ENCODE measurements at places on chromosomes 16 and 17. TPM values are rescaled to one million over a fixed set of nuclear protein-coding genes. Genes with fewer than 3 reads are reported as not detected.

DNA sequence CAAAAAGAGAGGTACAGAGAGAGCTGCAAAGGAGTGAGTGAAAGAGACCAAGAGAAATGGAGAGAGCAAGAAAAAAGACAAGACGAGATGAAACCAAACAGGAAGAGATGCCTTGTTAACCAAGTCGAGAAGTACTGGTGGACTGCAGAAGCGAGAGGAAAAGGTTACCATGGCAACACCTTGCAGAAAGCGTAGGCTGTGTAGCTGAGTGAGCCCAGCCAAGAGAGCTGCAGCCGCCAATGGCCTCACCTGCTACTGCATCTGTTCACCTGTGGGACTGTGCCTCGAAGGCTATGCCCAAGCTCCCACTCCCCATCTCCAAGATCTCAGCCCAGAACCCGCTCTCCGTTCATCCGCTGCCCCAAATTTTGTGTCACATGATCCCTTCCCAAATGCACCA lies 161.3 kb downstream of the SLC39A11 start:
- DNase-seq, result no peak

GRCh38 chr17:32976605-32977004 lies 15.0 kb upstream of the SPACA3 start:
- DNase-seq, result no peak

DNA sequence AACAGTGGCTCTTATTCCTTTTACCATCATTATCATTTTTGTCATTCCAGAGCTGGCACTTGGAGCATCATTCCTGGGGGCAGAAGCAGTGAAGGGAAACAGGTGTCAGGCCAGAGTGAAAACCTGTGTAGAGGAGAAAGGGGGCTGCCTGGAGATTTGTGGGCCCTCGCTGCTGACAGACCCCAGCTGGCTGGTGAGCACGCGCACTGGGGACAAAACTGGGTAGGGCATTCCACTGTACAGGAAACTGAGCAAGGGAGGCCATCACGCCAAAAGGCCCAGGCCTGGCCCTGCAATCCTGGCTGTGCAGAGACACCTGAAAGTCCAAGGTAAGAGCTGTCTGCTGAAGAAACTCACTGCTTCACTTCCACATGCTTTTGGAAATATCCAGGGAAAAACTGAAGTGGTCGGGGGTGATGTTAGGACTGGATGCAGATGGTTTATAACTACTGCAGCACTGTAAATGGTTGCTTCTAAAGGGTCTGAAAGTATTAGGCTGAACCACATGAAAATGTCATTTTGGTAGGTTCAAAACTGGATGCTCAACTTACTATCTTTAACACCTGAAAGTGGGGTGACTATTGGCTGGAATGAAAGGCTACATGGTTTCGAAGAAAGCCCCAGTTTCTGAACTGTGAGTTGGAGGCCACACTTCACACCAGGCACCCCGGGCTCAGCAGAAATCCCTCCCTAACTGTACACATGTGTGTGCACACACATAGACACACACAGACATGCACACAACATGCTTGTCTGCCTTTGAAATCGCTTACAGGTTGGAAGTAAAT lies 225.0 kb downstream of the C16orf78 start:
- no peak for DNase-seq

DNA sequence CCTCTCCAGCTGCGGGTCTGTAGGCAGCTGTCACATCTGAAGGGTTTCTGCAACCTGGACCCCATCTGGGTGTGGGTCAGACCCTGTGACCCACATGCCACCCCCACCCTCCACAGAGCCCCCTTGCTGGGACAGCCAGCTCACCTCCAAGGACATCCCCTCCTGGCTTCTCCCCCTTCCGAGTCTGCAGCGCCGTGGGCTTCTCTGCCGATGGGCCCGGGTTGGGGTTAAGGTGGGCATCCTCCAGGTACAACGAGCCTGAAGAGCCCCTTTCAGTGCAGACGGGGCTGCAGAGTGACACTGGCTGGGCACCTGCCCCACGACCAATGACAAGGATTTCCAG lies 28.9 kb downstream of the OR1D5 start:
- DNase-seq, result peak; percentile 55

DNA sequence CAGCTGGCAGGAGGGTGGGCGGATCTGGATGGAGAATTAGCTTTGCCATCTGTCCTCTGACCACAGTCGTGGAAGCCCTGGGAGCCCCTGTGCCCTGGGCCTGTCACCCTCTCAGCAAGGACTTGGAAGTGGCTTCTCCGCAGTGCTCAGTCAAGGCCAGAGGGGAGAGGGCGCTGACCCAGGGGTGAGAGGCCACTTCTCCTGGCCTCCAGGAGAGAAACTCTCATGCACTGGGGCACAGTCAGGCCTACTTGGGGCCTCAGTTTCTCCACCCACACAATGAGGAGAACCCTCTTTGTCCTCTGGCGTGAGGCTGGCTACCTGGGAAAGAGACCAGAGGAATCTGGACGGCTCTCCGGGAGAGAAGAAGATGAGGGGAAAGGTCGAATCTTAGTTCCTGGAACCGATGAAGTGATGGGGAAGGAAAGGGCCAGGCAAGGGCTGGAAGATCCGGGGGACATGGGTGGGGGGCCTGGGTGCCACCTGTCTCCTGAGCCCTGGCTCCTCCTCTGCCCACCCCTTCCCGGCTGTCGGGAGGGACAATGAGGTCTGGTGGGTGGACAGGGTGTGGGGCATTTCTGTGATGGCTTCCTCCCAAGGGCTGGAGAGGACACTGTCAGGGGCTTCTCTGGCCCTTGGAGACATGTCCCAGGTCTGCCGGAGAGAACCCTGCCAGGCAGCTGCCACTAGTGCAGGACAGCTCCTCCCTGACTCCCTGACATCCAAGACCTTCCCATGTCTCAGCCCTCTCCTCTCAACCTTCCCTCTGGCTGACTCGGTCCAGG lies 9.0 kb upstream of the ARHGAP27 start:
- DNase-seq, result no peak

- no peak for DNase-seq
Observed at GRCh38 chr16:4962716-4963115, 4.6 kb downstream of the SEC14L5 start.

Gene CIAO3
- total RNA-seq, result 22.1 TPM

Gene NPTX1
- 20.3 TPM for total RNA-seq

Gene GGT6
- not detected for total RNA-seq

Gene MRPL27
- 61.4 TPM for total RNA-seq

Gene STAT5A
- total RNA-seq, result 12.2 TPM

All from chondrocyte (in vitro differentiated cells).